Epithelial cell of prostate (primary cell): ENCODE measurements at places on chromosomes 7 and 10.
A peak's percentile ranks its signal among the peaks of the same experiment; 100 is the strongest.

- no peak for DNase-seq
Measured at GRCh38 chr7:149415391-149416071, 45.3 kb downstream of the ZNF777 start.

DNA sequence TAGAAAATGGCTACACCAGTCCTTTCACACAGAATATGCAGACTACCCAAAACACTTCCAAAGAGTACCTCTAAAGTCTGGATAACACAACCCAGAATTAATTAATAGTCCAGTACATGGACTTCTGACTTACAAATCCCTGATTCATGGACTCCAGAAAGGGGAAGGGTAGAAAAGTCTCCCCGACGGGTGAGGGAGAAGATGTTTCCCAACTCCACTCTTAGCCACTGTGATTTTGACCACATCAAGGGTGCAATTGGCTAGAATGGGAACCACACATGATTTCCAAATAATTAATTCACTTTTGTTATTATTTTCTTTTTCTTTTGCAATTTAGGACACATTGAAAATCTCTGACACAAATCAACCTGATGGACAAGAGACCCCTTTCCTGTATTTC, 1.4 kb downstream of the TMEM130 start:
- no peak for DNase-seq

- no peak for DNase-seq
Measured at GRCh38 chr7:103843689-103844480, 145.6 kb downstream of the RELN start.

- no peak for DNase-seq
Measured at GRCh38 chr7:77862691-77863090, 64.1 kb downstream of the PHTF2 start.

- peak; percentile 18 for DNase-seq
Measured at GRCh38 chr7:110573862-110574528, 516.9 kb upstream of the LRRN3 start.

DNA sequence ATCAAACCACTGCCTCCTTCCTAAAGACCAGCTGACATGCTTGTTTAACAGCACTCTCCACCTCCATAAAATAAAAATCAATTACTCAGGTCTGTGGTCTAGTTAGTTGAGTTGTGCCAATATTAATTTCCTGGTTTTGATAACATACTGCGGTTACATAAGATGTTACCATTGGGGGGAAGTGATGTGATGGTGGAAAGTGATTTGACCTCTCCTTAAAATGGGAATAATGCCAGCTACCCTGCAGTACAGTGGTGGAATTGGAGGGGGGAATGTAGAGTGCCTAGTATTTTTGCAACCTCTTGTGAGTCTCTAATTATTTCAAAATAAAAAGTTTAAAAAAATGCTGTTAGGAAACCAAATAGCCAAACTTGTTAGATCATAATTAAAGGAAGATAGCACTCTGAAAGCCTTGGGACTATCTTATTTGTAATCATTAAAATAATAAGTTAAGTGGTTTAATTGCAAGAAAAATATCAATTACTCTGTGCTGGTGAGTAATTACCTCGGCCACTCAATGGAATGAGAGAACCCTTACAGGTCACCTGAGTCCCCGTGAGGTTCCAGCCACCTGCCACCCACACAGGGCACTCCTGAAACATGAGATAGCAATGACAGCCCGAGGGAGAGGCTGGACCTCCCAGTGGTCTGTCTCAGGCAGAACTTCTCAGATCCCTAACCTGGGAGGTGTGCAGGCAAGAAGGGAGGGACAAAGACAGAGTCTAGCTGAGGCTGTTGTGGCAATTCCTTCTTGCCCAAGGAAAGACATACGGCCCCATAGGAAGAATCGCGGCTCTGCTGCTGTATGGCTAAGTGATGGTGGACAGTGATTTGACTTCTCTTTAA, 94.1 kb downstream of the SH3PXD2A start:
- no peak for DNase-seq
